ENCODE measurements at places on chromosomes 4 and X.

DNA sequence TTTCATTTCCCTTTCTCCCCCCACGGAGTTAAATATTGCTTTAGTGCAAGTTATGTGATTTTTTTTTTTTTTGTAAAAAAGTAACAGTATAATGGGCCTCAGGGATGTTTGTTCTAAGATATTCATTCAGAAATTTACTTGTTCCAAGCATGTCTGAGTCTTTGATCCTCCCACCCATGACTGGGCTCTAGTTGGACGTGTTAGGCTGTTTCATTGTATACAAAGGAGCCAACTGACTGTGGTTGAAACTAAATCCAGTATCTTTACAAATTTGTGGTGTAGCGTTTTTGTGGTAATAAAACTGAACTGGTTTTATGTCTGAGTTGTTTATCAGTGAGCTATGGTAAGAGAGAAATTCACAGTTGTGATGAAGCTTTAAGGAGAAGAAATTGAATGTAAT lies 74.1 kb downstream of the DOCK11 start:
- no peak for DNase-seq

DNA sequence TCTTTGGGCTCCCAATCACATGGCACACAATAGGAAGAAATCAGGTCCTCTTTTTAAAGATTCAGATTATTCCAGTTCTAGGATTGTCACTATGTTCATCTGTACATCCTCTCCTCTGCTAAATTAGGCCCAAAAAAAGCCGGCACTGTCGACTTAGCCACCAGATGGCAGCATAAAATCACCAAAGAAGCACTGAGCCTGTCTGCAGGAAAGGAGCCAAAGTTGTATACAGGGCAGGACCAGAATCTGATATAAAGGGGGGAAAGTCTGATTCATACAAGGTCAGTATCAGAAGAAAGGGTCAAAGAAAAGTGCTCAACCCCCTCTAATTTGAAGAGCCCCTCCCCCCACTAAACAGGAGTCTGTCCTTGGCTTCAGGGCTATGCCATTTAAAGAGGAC lies 292.5 kb downstream of the CHIC1 start:
- DNase-seq, result peak; percentile 66

DNA sequence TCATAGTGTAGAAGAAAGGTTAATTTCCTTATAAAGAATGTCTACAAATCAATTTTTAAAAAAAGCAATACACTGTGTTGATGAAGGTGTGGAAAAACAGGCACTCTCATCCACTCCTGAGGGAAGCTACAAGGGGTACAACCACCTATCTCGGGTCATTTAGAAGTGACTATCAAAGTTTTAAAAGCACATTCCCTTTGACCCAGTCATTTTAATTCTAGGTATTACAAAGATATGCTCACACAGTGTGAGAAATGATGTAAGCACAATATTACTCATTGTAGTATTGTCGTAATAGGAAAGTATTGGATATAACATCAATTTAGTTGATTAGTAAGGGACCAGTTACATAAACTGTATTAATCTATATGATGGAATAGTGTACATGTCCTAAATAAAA lies 7.4 kb upstream of the HCCS start:
- DNase-seq, result no peak

DNA sequence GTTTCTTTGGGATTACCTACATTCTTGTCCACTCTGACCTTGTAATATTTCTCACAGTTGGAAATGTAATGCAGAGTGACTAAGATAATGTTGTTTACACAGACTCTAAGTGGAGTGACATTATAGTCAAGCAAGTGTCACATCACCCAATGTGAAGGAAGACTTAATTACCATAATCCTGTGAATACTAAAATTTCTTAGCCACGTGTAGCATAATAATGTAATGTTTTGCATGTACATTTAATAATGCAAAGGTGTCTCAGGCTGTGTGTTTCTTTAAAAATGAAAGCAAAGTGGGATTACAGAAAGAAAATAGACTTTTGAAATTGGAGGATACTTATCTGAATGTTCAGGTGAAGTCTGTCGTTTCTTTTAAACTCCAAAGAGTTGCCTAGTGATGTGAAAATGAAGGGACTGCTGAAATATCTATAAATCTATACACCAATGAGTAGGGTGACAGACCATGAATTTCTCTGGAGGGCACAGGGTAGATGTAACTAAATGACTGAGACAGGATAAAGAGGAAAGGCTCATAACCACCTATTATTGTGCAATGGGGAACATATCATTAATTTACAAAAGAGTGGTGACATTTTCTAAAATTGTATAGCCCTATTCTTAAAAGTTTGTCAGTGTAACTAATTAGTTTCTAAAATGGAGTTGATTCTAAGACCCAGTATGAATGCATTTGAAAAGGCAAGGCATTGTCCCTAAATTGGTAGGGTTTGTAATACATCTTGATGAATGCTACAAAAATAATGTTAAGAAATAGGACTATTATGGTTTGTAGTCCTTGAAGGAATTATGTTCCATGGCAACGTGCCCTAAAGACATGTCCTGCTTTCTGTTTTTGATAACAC lies 235.7 kb downstream of the DACH2 start:
- DNase-seq, result no peak

DNA sequence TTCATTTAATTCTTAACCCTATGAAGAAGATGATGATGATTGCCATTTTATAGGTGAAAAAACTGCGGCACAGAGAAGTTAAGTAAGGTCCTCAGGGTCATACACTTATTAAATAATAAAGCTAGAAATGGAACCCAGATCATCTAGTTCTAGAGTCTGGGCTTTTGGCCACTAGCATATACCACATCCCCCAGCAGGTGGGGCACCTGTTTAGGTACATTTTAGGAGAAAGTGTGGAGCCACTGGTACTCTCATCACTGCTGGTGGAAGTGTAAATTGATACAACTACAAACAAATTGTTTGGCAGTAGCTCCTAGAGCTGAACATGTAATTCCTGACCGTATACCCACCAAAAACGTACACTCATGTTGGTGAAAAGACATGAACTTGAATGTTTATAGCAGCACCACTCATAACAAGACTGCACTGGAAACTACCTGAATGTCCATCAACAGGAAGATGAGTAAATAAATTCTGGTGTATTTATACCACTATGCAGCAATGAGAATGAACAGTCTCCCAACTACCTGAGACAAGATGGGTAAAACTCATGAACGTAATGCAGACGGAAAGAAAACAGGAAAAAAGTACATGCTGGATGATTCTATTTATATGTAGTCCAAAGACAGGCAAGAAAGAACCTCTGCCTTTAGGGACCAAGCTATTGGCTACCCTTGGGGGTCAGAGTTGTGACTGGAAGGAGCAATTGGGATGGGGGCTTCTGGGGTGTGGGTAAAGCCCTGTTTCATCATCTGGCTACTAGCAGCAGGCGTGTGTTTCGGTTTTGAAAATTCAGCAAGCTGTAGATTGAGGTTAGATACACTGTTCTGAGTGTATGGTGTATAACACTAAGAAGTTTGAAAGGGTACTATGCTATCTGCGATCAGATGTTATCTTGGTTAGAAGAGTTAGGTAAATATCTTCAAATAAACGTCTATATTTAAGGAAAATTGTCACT lies 72.3 kb upstream of the ADGRG2 start:
- no peak for DNase-seq

DNA sequence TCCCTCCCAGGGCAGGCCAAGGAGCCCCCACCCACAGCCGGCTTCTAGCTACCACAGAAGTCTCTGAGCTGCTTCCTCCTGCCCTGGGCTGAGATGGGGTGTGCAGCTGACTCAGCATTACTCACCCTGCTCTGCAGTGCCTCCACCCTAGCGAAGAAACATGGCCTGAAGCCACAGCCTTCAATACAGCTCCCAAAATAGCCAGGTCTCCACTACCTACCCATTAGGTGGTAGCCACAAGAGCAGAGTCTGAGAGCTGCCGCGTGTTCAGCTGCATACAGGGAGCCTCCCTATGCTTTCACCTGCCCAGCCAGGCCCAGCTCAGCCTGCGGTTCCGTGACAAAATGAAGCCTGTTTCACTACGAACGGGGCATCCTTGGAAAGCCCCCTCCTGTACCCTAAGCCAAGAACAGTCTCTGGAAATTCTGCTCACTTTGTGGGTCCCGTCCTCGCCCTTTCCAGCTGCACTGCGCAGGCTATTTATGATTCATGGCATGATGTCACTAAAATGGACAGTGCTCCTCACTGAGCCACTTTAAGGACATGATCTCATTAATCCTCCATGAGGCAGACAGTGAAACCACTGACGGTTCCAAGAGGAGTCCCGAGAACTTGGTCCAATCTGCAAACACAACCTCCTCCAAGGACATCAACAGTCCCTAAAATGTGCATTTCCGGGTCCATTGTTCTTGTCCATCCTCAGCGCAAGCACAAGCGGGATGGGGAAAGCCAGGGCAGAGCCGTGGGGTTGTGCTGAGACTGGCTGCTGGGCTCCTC lies 20.2 kb downstream of the WDR1 start:
- peak; percentile 76 for DNase-seq

GRCh38 chrX:23945206-23945605 lies 37.4 kb downstream of the CXorf58 start:
- DNase-seq, result no peak

DNA sequence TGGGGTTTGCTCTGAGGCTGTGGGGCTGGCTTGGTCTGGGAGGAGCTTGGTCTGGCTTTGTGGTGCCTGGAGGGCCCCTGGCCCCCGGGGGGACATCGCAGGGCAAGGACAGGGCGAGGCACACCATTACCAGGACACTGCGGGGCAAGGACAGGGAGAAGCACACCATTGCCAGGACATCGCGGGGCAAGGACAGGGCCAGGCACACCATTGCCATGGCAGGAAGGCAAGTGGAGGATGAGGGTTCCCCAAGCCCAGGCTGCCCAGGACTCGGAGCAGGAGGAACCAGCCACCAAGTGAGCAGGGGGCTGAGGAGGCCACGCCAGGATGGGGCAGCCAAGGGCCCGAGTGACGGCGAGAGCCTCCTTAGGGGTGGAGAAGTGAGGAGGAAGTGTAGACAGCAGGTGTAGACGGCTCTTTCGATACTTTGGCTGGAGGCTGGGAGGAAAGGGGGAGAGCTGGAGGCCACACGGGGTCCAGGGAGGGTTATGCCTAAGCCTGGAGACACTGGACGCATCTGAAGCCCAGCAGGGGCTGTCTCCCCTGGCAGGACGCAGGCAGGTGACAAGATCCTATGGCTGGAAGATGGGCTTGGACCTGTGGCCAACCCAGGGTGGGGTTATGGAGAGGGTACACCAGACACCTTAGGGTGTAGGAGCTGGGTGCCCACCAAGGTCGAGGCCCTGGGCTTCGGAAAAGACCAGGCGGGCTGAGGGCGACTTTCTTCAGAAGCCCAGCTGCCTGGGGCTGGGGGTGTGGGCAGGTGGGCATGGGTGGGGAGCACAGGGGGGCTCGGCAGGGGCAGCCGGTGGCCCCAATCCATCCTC lies 7.3 kb downstream of the NKX1-1 start:
- no peak for DNase-seq

DNA sequence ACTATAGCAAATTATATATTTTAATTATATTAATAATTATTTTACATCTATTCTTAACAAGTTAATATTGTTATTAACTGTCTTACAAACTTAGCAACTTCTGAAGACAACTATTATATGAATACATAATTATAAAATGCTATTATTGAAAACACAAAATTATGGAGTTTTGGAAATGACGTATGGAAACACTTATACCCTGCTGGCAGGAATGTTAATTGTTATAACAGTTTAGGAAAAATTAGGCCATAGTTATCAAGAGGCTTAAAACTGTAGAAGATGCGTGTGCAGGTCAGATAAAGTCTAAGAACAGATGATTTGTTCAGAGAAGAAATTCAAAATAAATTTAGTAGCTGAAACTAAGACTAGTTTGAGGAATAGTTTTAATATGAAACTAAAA lies 211.7 kb downstream of the FAT4 start:
- no peak for DNase-seq

DNA sequence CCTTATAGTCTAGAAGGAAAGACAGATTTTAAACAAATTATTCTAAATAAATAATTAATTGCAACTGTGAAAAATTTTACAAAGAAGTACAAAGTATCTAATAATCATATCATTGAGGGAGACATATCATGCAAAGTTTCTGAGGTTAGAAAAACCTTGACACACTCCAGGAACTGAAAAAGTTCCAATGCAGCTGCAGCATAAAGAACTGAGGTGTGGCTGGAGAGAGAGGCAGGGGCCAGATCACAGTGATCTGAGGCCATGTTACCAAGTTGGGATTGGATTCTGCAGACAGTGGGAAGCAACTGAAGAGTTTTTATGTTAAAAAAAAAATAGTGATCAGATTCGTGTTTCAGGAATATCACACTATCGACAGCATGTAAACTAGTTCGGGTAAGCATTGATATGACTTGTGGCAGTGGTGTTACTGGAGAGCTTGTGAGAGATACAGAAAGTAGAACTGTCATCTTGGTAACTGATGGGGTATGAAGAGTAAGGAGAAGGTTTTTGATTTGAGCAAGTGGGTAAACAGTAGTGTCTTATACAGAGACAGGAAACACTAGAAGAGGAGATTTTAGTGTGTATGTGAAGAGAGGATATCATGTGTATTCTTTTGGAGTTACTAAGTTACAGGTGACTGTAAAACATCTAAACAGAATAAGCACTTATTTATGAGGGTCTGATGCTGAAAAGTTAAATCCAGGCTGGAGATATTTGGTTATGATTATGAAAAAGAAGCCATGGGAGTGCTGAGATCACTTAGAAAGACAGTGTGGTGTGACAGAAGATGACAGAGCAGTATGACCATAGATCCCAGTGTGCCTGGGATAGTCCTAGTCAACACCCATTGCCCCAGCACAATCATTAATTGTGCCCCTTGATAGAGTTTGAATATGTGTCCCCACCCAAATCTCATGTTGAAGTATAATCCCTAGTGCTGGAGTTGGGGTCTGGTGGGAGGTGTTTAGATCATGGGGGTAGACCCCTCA lies 15.6 kb upstream of the SPRY1 start:
- DNase-seq, result no peak

GRCh38 chrX:21973321-21974010 lies 33.0 kb downstream of the SMS start:
- no peak for DNase-seq

DNA sequence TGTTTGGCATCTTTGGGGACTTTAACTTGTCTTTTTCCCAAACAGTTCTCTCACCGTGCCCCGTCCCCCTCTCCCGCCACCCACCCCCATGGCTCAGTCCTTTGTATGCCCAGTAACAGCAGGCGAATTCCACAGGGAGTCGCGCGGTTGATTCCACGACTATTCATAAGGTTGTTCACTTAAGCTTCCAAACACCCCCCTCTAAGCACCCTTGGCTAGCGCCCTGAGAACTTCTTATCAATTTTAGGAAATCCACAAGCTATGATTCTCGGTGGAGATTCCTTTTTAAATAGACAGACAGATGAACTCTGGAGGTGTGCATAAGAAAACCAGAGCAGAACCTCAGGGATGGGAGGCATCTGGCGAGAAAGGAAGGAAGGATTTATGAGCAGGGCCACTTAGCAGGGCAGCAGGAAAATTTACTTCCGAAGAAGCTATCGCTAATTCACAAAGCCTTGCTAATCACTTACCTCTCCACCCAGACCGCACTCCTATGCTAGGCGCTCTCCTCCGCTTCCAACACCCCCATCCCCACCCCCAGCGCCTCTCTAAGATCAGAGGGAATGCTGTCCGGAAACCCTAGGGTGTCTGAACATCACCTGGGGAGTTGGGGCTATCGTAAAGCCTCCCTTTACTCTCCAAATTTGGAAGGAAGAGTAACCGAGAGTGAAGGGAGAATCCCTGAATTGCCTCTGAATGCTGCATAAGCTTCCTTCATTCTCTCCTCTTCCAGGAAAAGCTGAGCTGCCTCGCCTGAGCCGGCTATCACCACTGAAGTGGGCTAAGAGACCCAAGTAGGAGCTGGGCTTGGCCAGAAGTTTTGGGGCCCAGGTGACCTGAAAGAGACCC lies 1.7 kb downstream of the UNC5C start:
- DNase-seq, result no peak

GRCh38 chrX:134377537-134377936 lies 82.4 kb upstream of the HPRT1 start:
- DNase-seq, result peak; percentile 32
